ENCODE measurements at places on chromosomes 2 and 18.

DNA sequence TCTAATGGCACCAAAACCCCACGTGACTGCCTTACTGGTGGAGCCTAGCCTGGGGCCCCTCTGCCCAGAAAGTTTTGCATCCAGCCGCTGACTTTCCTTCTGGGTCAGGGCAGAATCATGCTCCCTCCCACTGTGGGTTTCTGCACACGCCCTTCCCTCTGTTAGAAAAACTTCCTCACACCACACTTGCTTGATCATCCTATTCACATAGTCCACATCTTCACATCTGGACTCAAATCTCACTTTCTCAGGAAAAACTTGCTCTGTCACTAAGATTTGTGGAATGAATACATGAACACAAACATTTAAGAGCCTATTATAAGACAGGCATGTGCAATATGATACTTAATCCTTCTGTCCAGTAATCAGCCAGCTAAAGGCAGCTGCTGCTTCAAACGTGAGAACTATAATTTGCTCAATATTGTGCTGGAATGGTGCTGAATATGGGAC, 274.7 kb downstream of the RND3 start:
- DNase-seq = no peak

DNA sequence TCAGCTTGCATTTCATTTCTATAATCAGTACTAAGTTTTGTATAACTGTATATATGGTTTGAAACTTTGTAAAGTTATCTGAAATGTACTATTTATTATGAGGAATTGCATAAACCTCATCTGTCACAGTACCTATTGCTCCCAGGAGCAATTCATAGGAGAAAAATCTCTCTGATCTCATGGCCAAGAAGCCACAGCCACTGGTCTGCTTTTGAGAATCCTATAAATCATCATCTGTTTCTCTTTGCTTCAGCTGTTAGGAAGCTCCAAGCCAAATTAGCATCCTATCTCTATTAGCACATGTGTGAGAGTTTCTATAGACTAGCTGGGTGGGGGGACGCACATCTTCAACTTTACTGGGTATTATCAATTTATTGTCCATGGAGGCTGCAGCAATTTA, 210.3 kb downstream of the CYP26B1 start:
- DNase-seq = no peak

DNA sequence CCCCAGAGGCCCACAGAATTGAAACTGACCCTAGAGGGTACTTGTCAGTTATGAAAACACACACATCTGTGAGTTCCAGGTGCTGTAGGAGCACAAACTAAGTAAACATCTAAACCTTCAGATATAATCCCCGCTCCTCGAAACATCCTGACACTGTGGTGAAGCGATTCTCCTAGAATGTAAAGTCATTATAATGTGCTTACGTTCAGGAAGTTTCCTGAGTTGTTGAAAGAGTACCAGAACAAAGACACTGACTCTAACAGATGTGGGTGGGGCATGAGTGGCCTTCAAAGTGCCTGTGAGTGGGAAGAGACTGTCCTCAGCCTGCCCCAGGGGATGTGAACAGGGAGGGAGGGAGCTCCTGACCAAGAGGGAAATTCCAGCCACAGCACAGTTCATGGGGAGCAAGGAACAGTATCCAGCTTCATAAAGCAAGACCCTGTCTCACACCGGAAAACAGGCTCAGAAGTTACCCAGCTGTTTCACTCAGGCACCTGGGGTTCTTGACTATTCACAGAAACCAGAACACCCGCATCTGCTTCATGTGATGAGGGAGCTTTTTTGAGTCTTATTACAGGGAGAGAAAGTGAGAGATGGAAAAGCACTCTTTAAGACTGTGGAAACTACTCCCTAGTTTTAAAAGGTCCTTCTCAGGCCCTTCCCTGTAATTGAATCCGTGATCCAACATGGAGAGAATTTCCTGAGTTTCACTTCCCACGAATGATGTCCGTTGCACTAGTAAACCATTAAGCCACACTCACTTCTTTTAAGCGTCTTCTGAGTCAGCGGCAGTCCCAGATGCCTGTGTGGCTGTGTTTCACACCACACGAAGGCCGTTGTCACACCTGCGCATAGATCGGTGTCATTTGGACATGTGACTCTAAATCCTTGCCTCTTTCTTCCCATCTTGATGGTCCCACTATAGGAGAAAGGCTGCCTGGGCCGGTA, 88.6 kb upstream of the EML6 start:
- no peak for DNase-seq

DNA sequence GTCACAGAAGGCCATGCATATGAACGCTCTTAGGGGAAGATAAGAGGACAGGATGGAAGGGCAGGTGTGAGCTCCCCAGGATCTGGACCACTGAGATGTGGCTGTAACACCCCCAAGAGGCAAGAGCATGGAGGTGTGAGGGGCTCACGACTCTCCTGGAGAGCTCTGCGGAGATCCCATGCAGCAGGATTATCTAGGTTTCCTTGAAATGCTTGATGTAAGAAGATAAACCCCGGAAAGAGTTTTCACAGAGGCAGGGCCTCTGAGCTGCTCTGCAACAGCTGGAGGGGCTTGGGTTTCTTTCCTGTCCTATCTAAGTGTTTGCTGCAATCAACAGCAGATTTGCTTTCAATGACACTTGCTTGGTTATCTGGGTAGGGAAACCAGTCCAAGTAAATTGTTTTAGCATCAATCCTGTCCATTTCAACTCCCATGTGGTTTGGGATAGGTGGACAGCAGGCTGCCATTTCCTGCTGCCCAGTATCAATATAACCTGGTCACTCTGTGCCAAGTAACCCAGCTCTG, 138.9 kb downstream of the SMAD2 start:
- DNase-seq = no peak

GRCh38 chr2:110980339-110981062, 140.2 kb upstream of the BCL2L11 start:
- DNase-seq = no peak

DNA sequence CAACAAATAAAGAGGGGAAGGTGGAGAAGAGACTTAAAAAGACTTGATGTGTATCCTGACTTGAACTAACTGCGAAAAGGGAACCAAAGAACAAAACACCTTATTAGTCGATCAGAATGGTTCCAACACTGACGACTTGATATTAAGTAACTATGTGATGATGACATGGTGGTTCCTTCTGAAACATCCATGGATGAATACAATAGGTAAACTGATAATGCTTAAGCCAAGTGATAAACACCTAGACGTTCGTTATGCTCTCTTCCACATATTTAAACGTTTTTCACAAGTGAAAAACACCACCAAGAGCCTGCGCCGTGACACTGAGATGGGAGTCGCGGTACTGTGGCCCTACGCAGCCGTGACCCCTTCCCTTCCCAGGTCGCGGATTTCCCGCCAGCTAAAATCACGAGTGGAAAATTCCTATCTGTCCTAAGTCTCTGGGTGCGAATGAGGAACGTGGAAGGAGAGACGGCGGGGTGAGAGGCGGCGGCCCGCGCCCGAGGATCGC, 797 bp downstream of the TTC32 start:
- DNase-seq = no peak

GRCh38 chr18:54149078-54149697, 75.3 kb downstream of the MBD2 start:
- DNase-seq = no peak

DNA sequence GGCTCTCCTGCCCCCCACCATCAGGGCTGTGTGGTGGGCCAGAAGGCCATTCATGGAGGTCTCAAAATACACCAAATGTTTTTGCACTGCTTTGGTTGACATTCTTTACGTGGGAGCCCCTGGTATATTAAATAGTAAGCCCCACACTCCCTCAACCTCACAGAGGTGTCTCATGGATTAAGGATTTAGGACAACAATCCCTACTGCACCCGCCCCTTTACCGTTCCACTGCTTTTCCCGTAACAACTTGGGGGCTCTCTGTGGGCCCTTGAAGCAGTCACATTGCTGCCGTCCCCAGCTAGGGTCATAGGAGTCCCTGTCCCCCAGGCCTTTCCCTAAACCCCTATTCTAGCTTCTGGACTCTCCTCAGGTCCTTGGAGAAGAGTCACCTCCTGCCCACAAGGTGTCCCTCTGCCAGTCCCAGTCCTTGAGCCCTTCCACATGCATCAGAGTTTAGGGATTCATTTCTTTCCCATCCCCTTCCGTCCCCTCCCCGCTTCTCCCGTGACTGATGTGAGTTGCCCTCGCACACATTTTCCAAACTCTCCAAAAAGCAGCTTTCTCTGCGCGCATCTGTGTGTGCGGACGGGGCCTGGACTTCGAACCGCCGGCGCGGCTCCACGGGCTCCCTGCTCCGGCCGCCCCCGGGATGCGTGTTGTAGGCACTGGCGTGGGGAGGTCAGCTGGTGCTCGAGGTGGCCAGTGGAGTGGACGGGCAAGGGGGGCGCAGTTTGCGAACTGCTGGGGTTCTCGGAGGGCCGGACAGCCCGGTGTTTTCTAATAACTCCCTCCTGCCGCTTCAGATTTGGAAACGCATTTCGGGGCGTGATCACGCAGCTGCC, 84.8 kb downstream of the LYPD1 start:
- DNase-seq = no peak

- no peak for DNase-seq
Observed at GRCh38 chr2:54377901-54378493, 78.1 kb upstream of the SPTBN1 start.

DNA sequence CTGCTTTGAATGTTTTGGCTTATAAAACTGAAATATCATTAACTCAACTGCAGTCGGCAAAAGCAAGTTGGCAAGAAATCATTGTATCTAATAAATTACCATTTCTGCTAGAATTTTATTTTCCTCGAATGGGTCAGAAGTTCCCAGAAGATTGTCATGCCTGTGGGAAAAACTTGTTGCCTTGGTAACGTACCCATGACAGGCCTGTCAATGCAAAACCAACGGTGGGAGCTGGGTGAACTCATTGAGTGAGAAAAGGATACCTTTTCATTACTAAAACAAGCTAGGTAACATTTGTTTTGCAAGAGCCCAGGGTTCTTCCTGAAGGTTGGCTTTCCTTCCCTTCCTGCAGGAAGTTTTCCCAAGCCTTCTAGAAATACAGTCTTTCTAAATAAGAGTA, 9.5 kb downstream of the PLB1 start:
- DNase-seq = no peak

GRCh38 chr2:33946193-33946592, 347.1 kb upstream of the FAM98A start:
- DNase-seq = no peak

DNA sequence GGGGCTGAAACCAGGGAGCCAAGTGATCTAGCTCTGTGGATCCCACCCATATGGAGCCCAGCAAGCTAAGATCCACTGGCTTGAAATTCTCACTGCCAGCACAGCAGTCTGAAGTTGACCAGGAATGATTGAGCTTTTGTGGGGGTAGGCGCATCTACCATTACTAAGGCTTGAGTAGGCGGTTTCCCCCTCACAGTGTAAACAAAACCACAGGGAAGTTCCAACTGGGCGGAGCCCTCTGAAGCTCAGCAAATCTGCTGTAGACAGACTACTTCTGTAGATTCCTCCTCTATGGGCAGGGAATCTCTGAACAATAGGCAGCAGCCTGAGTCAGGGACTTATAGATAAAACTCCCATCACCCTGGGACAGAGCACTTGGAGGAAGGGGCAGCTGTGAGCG, 96.7 kb downstream of the CCDC148 start:
- DNase-seq = no peak

- no peak for DNase-seq
Observed at GRCh38 chr2:64485331-64485730, 31.4 kb downstream of the LGALSL start.

- DNase-seq = no peak
Observed at GRCh38 chr18:12839057-12839525, 44.9 kb downstream of the PTPN2 start.

- no peak for DNase-seq
Observed at GRCh38 chr18:23200756-23201155, 65.5 kb downstream of the CABLES1 start.

DNA sequence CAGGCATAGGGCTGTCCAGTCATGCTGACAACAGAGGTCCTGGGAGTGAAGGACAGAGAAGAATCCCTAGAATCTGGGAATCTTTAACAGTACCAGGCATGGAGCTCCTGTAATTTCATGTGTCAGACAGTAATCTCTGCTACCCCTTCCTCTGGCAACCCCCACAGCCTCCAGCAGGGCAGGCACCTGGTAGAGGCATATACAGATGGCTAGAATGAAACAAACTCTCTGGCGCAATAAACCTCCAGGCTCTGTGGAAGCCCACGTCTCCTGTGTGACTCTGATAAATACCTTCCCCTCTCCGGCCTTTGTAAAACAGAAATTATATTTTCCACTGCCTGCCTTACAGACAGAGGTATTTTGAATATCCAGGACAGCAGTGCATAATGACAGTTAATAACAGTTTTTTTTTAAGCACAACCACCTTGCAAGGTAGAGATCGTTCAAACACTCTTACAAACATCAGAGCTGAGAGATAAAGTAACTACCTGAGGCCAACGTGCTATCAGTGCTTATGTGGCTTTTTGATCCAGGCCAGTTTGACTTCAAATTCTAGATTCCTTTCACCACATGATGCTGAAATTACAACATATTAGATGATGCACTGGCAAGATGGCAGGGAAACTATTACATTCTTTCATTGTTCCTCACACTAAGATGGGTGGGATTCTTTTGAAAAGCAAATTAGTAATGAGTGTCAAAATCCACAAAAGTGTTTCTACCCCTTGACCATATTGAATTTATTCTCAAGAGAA, 47.7 kb upstream of the TMEM247 start:
- DNase-seq = no peak

GRCh38 chr18:34600158-34600557, 109.9 kb upstream of the DTNA start:
- DNase-seq = no peak

DNA sequence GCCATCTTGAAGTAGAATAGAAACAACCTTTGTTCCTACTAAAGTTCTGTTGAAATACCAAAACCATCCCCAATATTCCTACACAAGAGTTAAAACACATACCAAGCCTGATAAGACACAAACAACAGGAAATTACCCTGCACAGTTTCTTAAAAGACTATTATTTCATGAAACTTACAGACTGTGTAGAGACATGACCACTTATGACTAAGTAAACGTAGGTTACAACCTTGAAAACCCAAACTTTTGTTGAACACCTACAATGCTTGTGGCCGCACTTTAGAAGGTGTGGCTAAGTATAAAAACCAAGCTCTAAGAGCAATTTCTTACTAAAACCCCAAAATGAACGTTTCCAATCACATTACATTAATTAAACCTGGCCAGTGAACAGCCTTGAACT, 2.0 kb downstream of the SMAD2 start:
- DNase-seq = no peak

DNA sequence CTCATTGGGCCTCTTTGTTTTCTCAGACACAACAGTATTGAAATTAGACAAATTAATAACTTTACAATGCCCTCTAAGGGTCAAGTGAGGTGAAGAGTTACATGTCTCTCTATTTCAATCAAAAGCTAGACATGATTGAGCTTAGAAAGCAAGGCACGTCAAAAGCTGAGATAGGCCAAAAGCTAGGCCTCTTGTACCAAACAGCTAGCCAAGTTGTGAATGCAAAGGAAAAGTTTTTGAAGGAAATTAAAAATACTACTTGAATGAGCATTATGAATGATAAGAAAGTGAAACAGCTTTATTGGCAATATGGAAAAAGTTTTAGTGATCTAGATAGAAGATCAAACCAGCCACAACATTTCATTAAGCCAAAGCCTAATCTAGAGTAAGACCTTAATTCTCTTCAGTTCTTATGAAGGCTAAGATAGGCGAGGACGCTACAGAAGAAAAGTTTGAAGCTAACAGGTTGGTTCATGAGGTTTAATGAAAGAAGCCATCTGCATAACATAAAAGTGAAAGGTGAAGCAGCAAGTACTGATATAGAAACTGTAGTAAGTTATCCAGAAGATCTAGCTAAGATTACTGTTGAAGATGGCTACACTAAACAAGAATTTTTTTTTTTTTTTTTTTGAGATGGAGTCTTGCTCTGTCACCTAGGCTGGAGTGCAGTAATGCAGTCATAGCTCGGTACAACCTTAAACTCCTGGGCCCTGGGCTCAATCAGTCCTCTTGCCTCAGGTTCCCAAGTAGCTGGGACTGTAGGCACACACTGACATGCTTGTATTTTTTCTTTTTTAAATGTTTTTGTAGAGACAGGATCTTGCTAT, 65.5 kb downstream of the FAM117B start:
- no peak for DNase-seq
